Mammary epithelial cell (primary cell): ENCODE measurements at places on chromosomes 1 and 21.

DNA sequence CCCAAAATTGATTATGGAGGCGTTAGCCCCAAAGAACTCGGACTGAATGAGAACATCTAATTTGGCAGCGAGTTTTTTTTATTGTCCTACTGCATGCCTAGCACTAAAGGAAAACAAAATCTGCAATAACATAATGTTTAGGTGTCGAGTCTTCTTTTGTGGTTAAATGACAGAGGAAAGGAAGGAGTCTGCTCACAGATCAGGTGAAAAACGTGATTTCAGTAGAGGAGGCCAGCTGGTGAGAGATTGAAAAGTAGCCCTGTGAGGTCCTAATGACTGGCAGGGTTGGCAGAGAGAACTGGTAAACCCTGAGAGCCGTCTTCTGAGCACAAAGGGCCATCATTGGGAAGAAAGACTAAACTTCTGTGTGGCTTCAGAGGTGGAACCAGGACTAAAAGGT, 24.2 kb downstream of the WDTC1 start:
- no peak for DNase-seq

DNA sequence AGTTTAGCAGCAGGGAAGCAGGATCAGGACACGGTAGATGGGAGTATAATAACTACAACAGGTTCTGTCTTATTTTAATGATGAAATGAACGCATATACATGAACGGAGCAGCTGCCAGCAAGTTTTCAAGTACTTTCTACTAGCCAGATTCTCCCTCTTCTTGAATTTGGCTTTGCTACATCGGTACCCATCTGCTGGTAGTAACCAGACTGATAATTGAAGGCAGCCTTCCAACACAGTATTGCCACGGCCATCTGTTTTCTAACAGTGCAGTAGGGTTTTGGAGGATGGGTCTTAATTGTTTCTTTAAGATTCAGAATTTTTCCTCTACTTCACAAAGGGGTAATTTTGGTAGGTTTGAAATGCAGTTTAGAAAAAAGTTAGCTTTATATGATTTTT, 33.4 kb downstream of the CENPF start:
- no peak for DNase-seq

DNA sequence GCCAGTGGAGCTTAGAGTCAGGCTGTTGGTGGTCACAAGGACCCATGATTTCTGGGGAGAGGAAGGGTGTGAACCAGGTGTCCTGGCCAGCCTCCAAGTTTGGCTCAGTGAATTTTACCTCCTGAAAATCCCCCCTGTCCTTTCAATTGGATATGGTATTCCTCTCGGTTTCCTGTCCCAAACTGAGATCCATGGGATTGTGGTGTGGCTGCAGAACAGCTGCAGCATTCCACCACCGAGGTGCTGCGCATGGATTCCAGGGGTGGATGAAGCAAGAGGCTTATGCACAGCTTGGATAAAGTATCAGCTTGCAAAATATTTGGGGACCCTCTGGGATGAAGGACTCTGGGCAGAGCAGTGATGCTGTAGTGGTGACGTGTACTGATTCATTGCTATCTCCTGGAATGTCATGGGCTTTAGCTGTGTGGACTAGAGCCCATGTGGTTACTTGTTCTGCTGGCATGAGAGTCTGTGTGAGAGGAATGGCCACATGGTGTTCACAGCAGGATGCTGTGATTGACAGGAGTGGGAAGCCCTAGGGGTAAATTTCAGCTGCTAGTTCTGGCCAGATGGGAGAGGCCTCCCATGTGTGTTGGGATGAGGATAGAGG, 148.7 kb upstream of the SPAG17 start:
- no peak for DNase-seq

- no peak for DNase-seq
These were observed 32.8 kb downstream of the SNAP47 start for GRCh38 chr1:227768125-227768439.

DNA sequence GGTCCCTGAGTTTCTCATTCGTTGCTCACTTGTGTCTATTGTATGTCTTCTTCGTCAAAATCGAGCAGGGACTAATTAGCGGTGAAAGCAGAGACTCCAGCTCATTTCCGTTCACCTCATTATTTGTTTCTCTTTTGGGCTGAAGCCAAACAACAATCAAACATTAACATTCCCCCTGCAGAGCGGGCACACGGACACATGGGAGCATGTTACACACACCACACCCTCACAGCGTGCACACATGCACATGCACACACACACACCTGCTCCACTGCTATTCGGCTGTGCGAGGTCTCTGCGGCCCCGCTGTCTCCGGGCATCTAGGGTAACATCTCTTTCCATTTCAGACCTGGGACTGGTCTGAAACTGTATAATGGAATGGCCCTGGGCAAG, 58.5 kb upstream of the LRRC8D start:
- DNase-seq, result no peak
